Activated CD4-positive, alpha-beta T cell treated with anti-CD3 and anti-CD28 coated beads, Interleukin-2, amount 50 U/mL, for 48 hours (primary cell): ENCODE measurements at places on chromosomes 7 and 10.

DNA sequence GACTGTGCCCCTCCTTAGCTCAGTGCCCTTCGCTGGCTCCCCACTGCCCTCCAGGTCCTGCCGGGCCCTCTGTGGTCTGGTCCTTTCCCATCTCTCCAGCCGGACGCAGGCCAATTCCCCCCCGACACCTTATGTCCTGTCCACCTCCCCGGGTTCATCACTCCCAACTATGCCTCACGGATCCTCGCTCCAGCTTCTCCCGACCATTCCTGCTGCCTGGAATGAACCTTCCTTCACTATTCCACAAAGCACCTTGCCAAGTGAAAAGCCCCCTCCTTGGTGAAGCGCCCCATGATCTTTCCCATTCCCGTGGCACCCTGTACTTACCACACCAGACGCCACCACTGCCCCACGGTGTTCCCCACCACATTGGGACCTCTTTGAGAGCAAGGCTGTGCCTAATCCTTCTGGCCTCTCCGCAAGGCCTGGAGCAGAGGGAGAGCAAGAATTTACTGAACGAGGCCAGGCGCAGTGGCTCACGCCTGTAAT lies 47.2 kb downstream of the TMEM270 start:
- DNase-seq: no peak

DNA sequence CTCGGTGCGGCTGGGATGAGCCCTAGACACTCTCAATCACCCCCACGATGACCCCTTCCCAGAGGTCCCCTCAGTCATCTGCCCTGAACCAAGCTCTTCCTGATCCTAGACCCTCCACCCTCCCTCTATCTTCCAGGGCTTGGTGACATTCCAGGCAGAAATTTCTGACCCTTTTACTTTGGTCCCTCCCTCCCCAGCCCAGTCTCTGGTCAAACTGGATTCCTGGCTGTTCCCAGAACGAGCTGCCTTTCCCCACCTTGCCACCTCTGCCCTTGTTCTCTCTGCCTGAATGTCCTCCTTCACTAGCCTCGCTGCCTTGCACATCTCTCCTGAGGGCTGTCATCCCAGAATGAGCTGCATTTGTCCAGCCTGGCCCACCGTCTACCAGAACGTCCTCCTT lies 1.3 kb upstream of the CLDN4 start:
- no peak for DNase-seq

DNA sequence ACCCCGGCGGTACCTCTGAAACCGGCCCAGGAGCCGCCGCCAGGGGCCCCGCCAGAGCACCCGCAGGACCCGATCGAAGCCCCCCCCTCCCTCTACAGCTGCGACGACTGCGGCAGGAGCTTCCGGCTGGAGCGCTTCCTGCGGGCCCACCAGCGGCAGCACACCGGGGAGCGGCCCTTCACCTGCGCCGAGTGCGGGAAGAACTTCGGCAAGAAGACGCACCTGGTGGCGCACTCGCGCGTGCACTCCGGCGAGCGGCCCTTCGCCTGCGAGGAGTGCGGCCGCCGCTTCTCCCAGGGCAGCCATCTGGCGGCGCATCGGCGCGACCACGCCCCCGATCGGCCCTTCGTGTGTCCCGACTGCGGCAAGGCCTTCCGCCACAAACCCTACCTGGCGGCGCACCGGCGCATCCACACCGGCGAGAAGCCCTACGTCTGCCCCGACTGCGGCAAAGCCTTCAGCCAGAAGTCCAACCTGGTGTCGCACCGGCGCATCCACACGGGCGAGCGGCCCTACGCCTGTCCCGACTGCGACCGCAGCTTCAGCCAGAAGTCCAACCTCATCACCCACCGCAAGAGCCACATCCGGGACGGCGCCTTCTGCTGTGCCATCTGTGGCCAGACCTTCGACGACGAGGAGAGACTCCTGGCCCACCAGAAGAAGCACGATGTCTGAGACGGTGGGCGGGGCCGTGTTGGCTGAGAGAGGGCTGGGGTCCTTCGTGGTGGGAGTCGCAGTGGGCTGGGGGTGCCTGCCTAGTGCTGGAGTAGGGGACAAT lies 3.8 kb downstream of the REPIN1 start:
- no peak for DNase-seq

DNA sequence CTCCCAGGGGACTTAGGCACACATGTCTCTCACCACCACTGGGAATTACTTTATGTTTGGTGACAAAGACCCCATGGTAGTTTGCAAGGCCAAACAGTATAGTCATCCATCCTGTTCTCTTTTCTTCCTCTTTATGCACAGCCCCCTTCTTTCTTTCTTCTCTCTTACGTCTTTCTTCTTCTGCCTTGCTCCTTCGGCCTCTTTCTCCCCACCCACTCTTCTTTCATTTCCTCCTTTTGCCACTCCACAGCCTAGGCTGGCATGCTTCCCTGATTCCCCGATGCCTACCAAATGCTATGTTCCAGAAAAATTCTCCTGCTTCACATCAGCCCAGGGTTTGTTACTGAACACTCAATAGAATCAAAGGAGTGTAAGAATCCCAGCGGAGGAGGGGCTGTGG lies 62.4 kb upstream of the MKLN1 start:
- no peak for DNase-seq

DNA sequence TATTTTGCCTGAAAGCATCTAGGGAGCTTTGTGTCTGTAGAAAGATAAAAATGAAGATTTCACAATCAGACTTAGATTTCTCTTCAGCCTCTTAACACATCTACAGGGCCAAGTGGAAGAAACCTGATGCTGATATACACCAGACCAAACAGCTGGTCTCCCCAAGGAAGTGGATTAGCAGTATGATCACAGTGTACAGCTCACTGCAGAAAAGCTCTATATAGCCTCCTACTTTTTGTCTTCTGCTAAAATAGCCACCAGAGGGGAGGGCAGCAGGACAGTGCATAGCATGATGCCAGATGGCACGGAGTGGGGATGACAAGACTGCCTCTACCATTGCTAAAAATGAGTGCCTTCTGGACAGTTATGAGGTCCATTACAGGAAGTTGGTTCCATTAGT lies 16.0 kb downstream of the FAM13C start:
- no peak for DNase-seq

- no peak for DNase-seq
These were observed 96.8 kb upstream of the DGKB start for GRCh38 chr7:14999331-14999730.

DNA sequence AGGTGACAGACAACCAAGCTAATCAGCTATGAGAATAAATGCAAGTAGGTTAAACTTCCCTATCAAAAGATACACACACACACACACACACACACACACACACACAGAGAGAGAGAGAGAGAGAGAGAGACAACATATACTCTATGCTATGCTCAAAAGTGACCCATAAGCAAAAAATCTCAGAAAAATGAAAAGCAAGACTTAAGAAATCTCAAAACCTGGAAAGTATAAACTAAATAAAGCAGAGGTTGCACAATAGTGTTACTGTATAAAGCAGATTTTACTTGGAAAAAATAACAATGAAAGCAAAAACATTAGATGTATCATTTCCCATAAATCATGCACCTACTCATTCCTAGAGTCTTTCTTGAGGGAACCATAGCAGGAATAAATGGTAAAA lies 221.5 kb downstream of the INHBA start:
- DNase-seq: no peak

- no peak for DNase-seq
These were observed 206.0 kb downstream of the SEMA3E start for GRCh38 chr7:83442911-83443310.

- no peak for DNase-seq
These were observed 4.9 kb downstream of the CCDC6 start for GRCh38 chr10:59901470-59901869.

DNA sequence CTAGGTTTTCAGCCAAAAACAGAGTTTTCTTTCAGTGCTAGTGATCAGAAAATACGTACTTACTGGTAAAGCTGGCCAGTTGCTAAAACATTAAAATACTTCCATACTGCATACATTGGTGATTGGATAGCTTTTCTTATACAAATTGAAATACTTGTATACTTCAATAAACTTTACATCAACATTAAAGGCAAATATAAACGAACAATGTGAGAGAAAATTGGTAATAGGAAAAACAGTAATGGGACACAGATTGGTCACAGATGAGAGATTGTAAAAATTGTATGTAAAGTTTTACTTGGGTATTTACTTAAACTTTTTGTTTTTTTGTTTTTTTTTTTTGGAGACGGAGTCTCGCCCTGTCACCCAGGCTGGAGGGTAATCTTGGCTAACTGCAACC lies 391.7 kb downstream of the TFEC start:
- DNase-seq: no peak

GRCh38 chr10:91389636-91390512 lies 20.3 kb upstream of the HECTD2 start:
- DNase-seq: no peak

- DNase-seq: no peak
These were observed 79.6 kb downstream of the HGF start for GRCh38 chr7:81690251-81690650.

DNA sequence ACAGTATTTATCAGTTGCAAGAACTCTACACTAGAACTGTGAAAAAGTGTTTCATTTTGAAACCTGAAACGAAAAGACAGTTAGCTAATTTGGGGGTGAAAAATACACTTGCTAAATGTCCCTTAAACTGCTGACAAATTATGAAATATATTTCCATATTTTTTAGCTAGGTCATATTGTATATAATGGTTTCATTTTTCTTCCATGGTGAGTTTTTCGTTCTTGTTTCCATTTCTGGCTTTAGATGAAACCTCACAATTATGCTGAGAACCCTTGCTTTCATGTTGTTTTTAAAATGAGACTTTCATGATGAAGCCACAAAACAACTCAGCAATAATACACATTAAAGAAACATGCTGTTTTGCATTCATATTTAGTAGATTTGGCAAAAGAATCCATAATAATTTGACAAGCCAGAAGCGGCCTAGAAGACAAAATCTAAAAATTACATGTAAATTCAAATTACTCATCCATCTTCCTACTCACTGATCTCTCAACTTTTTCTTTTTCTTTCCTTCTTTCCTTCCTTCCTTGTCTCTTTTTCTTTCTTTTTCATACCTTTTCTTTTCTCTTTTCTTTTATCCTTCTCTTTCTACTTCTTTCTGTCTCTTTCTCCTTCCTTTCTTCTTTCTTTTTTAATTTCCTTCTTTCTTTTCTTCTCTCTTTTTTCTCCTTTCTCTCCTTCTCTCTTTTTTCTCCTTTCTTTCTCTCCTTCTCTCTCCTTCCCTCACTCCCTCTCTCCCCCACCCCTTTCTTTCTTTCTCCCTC lies 46.5 kb upstream of the ITGB8 start:
- no peak for DNase-seq

DNA sequence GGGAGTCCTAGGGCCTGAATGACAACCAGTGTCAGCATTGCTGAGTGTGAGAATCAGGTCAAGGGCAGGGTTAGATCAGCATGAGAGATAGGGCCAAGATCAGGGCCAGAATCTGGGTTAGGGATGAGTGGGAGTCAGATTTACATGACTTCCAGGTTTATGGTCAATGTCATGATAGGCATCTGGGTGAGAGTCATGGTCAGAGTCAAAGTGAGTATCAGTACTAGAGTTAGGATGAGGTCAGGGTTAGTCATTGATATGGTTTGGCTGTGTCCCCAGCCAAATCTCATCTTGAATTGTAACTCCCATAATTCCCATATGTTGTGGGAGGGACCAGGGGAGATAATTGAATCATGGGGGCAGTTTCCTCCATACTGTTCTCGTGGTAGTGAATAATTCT lies 12.3 kb downstream of the MRPS24 start:
- DNase-seq: no peak
